Activated T-helper 1 cell treated with anti-CD3 and anti-CD28 coated beads, Interleukin-12 subunit alpha, Interleukin-12 subunit beta, Interleukin-2, Interleukin-4 antibody, amounts not matched to agents 30 ng/mL and 10 ng/mL and 1 ng/mL, durations not matched to agents 14 hours and 24 hours and 36 hours (primary cell): ENCODE measurements at places on chromosomes 1 and 21. TPM values are rescaled to one million over a fixed set of nuclear protein-coding genes. Genes with fewer than 3 reads are reported as not detected.

DNA sequence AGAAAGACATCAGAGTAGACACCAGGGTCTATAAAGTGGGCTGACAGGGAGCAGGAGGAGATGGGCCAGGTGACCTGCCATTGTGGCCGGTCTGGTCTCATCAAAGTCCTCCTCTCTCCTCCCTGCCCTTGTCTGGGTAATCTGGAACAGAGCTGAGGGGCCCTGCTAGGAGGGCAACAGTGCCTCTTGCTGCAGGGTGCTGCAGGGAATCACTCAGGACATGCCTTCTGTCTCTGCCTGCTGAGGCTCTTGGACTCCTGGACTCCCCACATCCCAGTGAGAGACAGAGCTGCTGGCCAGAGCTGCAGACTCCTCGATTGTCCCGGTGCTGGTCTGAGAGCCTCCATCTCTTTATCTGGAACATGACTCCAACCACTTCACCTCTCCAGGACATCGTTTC, 366.1 kb upstream of the DUSP10 start:
- no peaks in the 10 kb centered on the region for H3K4me1 ChIP-seq
- H3K36me3 ChIP-seq, result no peaks in the 10 kb centered on the region
- no peak for DNase-seq
- H3K4me3 ChIP-seq, result no peak overlapping the region

GRCh38 chr21:38637161-38637560, 138.9 kb upstream of the ERG start:
- H3K4me1 ChIP-seq, result no peaks in the 10 kb centered on the region
- no peak for DNase-seq
- H3K27ac ChIP-seq, result no peak overlapping the region
- H3K36me3 ChIP-seq, result peaks cover 3% of the 10 kb centered on the region
- H3K4me3 ChIP-seq, result no peak overlapping the region
- H3K27me3 ChIP-seq, result no peaks in the 10 kb centered on the region

DNA sequence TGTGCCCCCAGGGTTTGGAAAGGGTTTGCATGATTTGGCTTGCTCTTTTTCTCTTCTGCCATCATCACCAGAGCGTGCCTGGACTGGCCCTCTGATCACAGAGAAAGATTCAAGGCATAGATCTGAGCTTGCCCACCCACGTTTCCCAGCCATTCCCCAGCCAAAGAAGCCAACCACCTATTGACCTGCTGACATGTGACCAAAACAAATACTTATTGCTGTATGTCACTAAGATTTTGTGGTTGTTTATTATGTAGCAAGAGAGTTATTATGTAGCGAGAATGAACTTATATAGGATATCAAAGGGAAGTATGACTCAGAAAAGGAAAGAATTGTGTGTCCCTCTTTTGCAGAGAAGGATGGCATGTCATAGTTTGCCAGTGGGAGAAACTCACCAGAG, 59.9 kb downstream of the UBE2U start:
- no peaks in the 10 kb centered on the region for H3K36me3 ChIP-seq
- no peak for DNase-seq
- H3K27ac ChIP-seq, result no peak overlapping the region
- H3K4me1 ChIP-seq, result no peaks in the 10 kb centered on the region

DNA sequence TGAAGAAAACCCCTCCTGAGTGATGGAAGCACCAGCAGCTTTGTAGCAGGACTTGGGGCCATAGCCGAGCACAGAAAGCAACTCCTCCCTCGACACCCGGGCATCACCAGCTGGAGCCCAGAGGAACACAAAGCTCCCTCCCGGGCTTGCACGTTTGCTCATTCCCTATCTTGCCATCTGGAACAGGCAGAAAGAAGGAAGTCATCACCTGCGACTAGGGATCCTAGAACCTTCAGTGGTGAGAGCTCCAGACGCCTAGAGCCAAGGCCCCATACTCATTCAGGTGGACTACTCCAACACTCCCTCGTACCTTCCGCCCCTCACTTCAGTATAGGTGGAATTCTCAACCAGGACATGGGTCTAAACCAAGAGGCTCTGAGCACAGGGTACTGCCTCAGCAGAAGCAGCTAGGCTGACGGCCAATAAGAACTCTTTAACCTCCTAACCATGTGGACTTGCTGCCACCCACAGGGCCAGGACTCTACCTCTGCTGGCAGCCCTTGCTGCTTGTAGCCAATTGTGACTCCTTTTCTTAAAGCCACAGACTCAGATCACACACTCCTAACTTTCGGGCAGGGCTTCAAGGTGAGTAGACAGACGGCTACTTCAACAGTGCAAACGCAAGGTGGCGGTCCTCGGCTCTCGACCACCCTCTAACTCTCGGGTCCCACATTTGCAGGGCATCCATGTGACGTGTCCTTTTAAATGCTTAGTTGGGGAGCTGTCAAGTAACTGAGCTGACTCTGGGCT, 65.4 kb downstream of the NPHP4 start:
- no peak overlapping the region for H3K27ac ChIP-seq
- no peak for DNase-seq
- H3K36me3 ChIP-seq, result peaks cover 7% of the 10 kb centered on the region

DNA sequence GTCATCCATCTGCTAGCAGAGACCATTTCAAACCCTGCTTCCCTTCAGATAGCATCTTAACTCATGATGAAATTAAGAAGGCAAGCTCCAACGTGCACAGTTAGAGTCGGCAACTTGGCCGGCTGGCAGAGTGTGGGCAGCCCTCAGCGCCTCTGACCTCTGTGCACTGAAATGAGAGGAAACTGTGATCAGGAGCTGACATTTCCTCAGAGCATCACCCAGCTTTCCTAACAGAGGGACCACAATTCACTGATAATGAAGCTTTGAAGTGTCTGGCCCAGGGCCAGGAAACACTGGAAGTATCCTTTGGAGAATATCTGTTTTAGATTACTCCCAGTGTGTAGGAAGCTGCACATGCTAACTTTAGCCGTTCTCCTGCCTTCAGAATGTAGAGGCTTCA, 145.0 kb upstream of the ZC3H11B start:
- no peaks in the 10 kb centered on the region for H3K27me3 ChIP-seq
- H3K36me3 ChIP-seq, result no peaks in the 10 kb centered on the region
- no peak overlapping the region for H3K27ac ChIP-seq
- DNase-seq, result no peak
- H3K4me1 ChIP-seq, result no peaks in the 10 kb centered on the region

- no peaks in the 10 kb centered on the region for H3K36me3 ChIP-seq
- H3K27me3 ChIP-seq, result peaks cover 7% of the 10 kb centered on the region
- H3K4me1 ChIP-seq, result peaks cover 1% of the 10 kb centered on the region
- no peak for DNase-seq
- H3K4me3 ChIP-seq, result no peak overlapping the region
These were observed 19.1 kb upstream of the NCF2 start for GRCh38 chr1:183609313-183609712.

Gene KCNK1
- total RNA-seq, result 1.8 and 2.1 TPM in 2 replicates

Gene FCRL1
- total RNA-seq, result not detected in 2 replicates

Gene OR10Z1
- total RNA-seq, result not detected in 2 replicates
